ENCODE measurements at places on chromosomes 5 and 9.

- DNase-seq: no peak
Measured at GRCh38 chr9:120561709-120562108, 18.3 kb downstream of the CDK5RAP2 start.

DNA sequence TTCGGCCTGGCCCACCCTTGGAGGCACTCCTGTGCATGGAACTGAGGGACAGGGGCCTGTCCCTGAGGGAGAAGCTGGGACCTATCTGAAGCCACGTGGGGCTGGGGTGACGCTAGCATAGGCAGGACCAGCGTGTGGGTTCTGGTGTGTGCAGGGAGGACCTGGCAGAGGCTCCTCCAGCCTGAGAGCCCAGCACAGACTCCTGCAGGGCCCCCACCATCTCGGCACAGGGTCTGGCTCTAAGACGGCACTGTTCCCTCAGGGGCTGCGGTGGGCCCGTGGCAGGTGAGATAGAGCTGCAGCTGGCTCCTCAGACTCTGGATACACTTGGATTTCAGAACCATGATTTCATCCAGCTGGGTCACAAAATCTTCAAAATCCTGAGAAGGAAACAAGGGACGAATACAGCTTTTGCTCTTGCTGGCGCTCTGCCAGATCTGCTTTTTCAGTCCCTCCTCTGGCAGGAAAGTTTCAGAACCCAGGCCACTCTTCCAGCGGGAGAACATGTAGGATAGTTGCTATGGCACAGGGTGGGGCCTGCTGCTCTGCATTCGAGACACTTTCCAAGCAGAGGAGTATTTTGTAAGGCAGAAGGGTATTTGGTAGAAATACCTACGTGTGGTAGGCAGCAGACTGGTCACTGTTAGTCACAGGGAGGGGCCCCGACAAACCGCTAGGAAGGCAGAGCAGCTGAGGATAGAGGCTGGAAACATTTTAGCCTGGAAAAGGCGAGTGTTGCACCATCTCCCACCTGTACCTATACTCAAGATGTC lies 74.7 kb downstream of the KIF24 start:
- no peak for DNase-seq

GRCh38 chr5:146111409-146111808 lies 6.0 kb upstream of the PLAC8L1 start:
- no peak for DNase-seq

- no peak for DNase-seq
Measured at GRCh38 chr5:64831996-64832395, 63.3 kb downstream of the CWC27 start.

- DNase-seq: no peak
Measured at GRCh38 chr5:132298298-132299212, 4.4 kb downstream of the SLC22A4 start.

GRCh38 chr9:97348871-97349270 lies 41.4 kb downstream of the CCDC180 start:
- no peak for DNase-seq

DNA sequence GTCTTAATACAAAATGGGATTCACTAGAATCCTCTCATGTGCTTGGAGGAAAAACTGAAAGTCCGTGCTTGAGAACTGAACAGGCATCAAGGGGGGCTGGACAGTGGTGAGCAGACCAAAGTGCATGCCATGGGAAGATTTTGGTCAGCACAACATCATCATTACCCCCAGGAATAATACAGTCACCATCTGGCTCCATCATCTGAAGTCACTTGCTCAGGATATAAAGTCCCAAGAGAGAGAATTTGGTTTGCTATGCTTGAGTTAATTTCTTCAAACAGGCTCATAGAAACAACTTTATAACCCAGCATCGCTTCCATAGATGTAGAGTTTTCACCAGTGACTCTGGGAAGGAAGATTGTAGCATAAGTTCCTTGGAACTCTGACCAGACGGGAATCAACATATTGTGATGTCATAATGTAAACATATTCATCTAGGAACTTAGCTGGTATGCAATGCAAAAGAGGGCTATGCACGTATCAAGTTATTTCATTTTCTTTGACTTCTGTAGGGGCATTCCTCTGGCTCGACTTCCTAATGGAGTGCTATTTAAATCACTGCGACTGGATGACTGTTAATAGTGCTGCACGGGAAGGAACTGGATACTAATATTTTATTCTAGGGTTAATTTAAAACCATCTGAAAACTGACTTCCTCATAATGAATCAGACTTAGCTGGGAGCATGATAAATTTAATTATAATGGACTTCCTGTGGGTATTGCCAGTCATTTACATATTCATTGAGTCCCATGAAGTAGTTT lies 145.2 kb downstream of the MTRR start:
- no peak for DNase-seq

GRCh38 chr5:151434570-151435237 lies 12.7 kb upstream of the SLC36A1 start:
- no peak for DNase-seq

GRCh38 chr5:41728281-41728680 lies 141.9 kb downstream of the OXCT1 start:
- DNase-seq: no peak
